Stimulated activated naive CD4-positive, alpha-beta T cell (primary cell): ENCODE measurements at places on chromosomes 3 and 15.
A peak's percentile ranks its signal among the peaks of the same experiment; 100 is the strongest.

GRCh38 chr15:71678191-71678590 lies 132.2 kb upstream of the NR2E3 start:
- DNase-seq = no peak

DNA sequence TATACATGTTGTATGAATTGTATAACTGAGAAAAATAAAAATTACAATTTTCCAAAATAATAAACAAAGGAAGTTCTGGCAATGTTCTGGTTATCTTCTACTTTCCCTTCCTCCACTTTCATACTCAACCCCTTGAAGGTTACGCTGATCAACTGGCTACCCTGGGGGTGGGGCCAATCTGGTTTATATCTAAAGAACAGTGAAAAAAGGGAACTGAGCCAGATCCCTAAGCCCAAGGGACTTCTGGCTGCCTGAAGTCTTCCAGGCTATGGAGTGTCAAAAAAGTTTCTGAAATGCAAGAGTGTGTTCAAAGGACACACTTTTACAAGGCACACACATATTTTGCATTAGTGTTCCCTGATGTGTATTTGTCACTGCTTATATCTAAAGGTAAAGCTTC lies 591.9 kb downstream of the ROBO1 start:
- DNase-seq = no peak

- DNase-seq = no peak
These were observed 26.8 kb upstream of the THBS1 start for GRCh38 chr15:39553947-39554693.

DNA sequence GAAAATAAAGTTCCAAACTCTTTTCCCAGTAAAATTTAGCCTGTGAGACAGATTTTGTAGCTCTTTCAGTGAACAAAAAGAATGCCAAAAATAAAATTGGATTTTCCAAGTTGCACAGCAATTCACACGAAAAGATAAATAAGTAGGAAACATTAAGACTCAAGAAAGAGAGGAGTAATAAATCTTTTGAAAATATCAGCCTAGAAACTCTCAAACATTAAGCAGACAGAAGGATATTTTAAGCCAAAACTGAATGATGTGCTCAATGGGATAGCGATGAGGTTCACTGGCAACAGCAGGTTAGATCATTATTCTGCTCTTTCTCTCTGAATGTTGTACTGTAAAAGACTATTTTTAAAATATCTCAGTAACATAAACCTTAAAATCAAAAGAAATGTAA lies 115.0 kb downstream of the STAG1 start:
- no peak for DNase-seq

DNA sequence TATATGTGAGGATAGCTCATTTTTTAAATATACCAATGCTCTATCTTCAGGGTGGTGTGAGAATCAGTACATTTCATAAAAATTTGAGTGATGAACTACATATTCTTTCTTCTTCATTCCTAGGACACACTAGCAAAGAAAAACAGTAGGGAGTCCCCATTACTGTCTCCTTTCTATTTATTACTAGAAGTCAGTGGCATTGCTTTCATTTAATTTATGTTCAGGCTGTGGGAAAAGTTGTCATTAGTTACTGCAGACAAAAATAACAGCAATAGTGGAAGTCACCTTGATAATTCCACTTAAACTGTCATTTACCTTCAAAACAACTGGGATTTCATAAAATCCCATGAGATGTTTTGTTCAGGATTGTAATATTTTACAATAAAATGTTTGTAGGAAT lies 446.4 kb downstream of the GBE1 start:
- DNase-seq = no peak

DNA sequence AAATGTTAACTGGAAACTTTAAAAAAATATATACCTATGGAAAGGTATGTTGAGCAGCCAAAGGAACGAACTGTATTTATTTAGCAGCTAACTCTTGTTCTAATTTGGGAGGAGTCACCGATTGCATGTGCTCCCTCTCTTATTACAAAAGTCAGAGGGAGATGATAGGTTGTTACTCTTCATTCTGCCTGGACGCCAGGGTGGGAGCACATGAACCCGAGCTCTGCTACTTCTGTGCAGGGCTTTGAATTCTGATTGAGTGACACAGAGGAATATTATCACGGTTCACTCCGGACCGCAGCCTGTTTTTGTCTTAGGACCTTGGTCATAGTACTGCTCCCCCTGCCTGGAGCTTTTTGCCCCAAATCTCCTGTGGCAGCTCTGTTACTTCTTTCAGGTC lies 36.9 kb upstream of the LRIG1 start:
- no peak for DNase-seq

- no peak for DNase-seq
These were observed 102.4 kb downstream of the LRIG1 start for GRCh38 chr3:66398228-66399025.

GRCh38 chr3:196660381-196661166 lies 21.1 kb downstream of the NRROS start:
- no peak for DNase-seq

- no peak for DNase-seq
These were observed 82.0 kb upstream of the EPHB3 start for GRCh38 chr3:184479426-184480126.

DNA sequence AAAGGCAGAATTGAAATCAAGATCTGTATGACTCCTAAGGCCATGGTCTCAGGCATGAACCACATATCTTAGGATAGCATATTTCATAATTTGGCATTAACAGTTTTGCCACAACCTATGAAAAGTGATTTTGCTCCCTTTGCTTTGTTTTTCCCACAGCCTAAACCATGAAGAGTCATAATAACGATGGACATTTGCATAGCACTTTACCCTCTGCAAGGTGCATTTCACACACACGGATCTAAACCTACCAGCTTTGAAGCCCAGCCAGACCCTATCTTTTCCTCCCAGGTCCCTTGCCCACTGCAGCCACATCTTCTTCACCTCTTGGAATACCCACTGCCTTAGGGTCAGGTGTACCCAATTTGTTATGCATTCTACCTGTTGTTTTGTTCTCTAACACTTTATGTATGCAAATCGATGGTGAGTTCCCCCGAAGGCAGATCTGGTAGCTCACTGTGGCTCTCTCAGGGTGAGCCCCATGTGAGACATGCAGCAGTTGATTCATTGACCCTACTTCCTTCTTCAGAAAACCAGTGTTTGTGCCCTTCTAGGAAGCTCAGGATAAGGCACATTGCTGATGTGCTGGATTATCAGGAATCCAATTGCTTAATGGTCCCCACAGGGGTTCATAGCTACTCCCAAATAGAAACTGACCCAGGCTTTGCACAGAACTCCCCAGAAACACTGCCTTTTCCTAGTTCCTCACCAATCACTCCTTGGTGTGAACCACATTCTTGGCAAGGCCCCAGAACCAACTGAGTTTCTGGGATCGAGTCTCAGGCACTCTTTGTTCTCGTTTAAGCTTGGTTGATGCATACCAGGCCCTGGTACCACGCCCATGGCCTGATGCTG lies 8.7 kb downstream of the ARHGAP31 start:
- DNase-seq = no peak

GRCh38 chr3:161737171-161737570 lies 240.6 kb downstream of the OTOL1 start:
- no peak for DNase-seq

DNA sequence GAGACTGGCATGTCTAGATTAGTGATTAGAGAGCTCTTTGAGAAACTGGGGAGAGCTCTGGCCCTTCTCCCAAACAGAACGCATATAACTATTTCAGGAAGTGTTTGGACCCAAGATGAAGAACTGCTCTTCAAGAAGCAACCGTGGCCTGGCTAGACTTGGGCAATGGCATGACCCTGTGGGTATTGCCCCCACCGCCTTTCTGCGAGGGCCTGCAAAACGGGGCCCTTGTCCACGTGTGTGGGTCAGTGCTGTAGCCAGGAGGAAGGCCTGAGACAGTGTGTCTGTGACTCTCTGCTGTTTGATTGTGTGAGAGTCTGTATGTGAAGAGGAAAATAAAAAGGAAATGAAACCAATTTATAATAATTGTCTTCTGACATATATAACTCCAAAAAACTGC lies 42.5 kb downstream of the EEFSEC start:
- no peak for DNase-seq

- DNase-seq = no peak
These were observed 23.2 kb downstream of the ERICH6 start for GRCh38 chr3:150680562-150680961.

GRCh38 chr3:42734263-42734860 lies 31.8 kb upstream of the HHATL start:
- no peak for DNase-seq

- DNase-seq = peak; percentile 29
These were observed 485 bp downstream of the CELF6 start for GRCh38 chr15:72319360-72319984.

- DNase-seq = no peak
These were observed 3.3 kb downstream of the RNF13 start for GRCh38 chr3:149816311-149816710.

- no peak for DNase-seq
These were observed 24.2 kb downstream of the ZXDC start for GRCh38 chr3:126451511-126451910.

DNA sequence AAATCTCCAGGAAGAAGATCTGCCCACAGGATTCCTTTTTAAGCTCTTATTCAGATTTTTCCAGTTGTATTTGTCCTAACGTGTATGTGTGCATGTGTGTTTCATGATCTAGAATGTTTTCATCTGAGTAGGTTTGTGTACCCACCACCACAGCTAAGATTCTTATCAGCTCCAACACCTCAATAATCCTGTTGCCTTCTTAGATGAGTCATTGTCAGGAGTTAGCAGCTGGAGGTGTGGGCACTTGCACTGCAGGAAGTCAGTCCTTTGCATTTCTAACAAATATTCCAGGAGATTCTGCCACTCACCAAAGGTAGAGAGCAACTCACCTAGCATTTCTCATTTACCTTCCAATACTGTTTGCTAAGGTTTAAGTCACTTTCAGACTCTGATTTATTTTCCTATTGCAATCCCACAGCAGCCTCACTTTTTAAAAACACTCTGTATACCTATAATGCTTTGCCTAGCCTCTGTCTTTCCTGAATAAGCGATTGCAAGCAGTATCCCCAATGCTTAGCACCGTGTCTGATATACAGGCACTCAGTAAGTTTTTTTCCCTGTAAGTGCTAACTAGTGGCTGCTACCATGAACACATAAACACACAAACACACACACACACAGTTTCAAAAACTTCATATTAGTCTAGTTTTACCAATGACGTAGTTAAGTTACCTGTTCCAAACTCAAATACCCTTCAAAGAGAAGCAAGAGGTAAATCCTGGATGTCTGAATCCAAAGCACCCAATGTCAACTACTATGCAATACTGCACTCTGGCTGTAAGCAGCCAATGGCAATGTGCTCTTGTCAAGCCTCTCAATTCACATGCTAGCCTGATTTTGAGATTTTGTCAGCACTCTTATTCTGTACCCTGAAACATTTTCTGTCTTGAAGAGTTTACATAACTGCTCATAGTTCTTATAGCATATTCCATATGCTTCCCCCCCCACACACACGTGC lies 713.5 kb upstream of the LMCD1 start:
- DNase-seq = no peak

- DNase-seq = no peak
These were observed 12.6 kb upstream of the LCTL start for GRCh38 chr15:66578286-66578875.
